ENCODE measurements at places on chromosomes 5 and 9.
A peak's percentile ranks its signal among the peaks of the same experiment; 100 is the strongest.

DNA sequence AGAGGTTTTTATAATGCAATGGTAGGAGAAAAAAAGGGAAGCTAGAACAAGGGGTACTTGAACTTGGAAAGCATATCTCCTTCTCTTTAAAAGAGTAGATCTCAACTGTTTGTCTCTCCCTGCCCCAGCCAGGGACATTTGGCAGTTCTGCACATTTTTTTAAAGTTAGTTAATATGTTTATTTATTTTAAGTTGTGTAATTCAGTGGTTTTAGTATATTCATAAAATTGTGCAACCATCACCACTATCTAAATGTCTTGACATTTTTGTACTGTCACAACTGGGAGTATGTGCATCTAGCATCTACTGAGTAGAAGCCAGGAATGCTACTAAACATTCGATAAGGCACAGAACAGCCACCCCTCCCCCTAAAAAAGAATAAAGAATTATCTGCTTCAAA is 103.5 kb upstream of the DPYSL3 start:
- no peak for DNase-seq

DNA sequence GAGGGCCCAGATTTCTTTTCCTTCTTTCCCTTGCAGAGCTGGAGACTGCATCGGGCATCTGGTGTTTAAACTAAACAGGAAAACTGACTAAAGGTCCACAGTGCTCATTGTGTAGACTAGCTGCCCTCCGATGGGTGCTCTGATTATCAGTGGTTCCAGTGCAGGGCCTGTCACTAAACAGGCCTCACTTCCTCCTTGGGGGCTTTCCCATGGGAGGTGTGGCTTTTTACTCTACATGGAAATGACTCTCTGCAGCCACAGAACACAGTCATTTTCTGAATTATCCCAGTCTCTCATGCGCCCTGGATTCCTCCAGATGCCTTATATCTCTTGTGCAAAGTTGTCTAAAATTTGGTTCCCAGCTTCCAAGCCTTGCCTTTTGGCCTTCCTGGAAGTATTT is 199.2 kb downstream of the TRIO start:
- no peak for DNase-seq

- no peak for DNase-seq
Measured at GRCh38 chr9:74865177-74865576, 22.5 kb downstream of the TRPM6 start.

DNA sequence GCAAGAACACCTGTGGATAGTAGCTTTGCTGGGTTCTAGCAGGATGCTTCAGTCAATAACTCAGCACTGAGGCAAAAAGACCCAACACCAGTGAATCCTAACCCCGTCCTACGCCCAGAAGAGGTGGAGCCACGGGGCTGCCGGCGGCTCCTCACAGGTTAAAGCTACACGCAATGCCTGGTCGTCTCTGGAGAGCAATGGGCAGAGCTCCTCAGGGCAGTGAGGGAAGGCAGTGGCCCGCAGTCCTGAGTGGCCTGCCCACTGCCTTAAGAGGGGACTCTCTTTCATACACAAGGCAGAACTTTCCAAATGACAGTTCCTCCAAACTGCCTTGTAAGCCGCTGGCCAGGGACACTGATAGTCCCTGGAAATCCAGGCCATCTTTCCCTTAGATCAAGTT is 244.2 kb upstream of the IRX2 start:
- no peak for DNase-seq

DNA sequence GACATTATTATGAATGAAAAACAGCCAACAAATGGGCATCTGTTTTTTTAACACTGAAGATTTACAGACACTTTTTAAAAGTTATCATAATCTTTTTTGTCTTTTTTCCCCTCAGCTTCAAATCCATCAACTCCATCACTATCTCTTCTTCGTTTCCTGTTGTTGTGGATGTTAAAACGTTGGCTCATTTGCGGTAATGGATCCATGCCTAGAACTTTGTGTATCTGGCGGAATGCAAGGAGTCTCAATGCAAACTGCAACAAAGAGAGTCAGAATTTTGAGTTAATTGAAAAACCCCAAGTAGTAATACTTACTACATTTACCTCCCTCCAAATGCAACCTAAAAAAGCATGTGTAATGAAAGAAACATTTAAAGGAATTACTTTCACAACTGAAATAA is 42.9 kb upstream of the MTMR12 start:
- DNase-seq, result no peak

GRCh38 chr5:86999951-87000350 is 267.7 kb upstream of the RASA1 start:
- no peak for DNase-seq

DNA sequence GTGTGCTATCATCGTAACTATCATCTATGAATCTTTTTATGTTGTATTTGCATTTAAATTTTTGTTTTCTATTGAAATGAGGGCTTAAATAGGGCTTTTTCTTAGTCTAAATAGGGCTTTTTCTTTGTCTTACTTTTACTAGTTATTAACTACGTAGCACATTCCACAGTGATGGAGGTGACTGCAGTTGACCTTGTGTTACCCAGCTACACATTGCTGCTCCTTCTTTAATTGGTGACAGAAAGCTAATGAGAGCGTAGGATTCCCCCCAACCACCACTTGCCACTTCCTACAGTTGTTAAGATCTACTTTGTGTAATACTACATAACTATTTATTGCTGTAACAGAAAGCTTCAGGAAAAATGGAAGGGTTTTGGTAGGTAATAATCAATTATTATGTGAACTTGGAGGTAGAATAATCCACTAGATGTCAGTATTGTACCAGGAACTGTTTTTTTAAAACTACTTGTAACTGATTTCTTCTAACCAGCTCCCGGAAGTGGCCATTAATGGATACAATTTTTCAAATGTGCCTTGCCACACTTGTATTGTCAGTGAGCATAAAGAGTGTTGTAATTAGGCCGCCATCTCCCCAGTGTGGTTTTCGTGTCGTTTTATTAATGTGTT is 18.0 kb downstream of the MTRR start:
- DNase-seq, result no peak

- DNase-seq, result no peak
Measured at GRCh38 chr5:170582644-170583330, 79.0 kb downstream of the KCNIP1 start.

- DNase-seq, result no peak
Measured at GRCh38 chr5:68139611-68140441, 75.7 kb upstream of the PIK3R1 start.

GRCh38 chr9:99660191-99660636 is 161.5 kb upstream of the NR4A3 start:
- peak; percentile 16 for DNase-seq

GRCh38 chr9:122827761-122828093 is 661 bp downstream of the PDCL start:
- no peak for DNase-seq

GRCh38 chr5:154642499-154643245 is 112.5 kb upstream of the LARP1 start:
- DNase-seq, result no peak

- no peak for DNase-seq
Measured at GRCh38 chr5:58491216-58491892, at the start of gene GAPT. Gene GAPT, plus strand, starts transcription at chr5:58491435. Its CDS starts 3,102 bp downstream, at chr5:58494537.

- DNase-seq, result no peak
Measured at GRCh38 chr5:137336565-137337120, 162.5 kb downstream of the SPOCK1 start.

GRCh38 chr9:125239631-125240597 is 1.2 kb downstream of the HSPA5 start:
- no peak for DNase-seq

- no peak for DNase-seq
Measured at GRCh38 chr9:73073337-73074175, 78.1 kb upstream of the ANXA1 start.

GRCh38 chr5:171483551-171484135 is 64.2 kb downstream of the FGF18 start:
- DNase-seq, result peak; percentile 29

DNA sequence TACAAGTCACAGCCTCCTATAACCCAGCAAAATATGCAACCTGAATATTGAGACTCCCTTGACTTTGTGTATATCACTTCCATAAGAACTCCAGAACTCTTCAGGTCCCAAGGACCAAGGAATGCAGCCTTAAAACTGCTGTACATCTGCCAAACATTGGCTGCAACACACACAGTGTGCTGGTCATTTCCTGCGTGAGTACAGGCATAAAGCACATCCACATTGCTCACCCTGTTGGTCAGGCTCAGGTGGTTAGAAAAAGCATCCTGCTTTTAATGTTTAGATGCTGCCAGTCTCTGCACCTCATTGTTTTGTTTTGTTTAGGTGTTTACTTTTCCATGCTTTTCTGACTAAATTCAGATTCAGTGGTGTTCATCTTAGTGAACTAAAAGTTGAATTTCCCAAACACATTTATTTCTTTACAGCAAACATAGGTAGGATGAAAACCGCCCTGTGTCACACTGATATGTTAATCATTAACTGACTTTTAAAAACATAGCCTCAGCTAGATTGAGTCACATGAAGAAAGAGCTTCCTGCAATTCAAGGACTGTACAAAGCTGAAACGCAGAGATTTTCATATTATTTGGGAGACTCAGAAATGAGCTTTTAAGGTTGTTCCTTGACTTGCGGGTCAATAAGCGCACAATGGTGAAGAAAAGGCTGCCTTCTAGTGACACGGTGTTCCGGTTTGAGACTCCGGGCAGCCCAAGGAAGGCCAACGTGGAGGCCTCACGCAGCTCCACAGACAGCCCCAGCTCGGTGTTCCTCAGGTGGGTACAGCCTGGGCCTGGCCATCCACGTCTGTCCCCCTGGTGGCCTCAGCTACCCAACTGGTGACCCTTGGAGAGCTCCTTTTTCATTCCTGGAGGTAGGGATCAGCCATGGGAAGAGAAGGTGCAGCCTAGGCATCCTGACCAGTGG is 52.2 kb upstream of the GRAMD2B start:
- peak; percentile 56 for DNase-seq

DNA sequence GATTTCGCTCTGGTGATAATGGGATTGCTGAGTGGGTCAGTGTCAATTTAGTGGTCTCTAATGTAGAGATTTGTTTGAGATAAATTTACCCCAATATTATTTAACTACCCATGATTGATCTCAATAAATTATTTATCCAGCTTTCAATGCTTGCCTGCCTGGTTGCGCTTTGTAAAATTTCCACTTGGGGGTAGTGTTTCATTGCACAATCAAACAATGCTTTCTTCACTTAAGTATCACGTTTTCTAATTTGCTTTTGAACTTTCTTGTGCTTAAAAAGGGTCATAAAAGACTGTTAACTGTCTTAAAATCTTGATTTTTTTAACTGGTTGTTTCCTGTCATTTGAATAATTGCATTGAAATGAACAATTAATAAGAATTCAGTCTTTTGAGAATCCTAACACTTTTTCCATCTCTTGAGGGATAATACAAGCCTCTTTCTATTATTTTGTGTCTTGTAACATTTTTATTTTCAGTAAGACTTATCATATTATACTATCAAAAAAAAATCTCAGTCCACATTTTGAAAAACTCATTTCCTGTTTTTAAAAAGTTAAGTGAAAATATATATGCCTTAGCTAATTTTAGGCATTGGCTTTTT is 18.7 kb downstream of the HSD17B4 start:
- no peak for DNase-seq

DNA sequence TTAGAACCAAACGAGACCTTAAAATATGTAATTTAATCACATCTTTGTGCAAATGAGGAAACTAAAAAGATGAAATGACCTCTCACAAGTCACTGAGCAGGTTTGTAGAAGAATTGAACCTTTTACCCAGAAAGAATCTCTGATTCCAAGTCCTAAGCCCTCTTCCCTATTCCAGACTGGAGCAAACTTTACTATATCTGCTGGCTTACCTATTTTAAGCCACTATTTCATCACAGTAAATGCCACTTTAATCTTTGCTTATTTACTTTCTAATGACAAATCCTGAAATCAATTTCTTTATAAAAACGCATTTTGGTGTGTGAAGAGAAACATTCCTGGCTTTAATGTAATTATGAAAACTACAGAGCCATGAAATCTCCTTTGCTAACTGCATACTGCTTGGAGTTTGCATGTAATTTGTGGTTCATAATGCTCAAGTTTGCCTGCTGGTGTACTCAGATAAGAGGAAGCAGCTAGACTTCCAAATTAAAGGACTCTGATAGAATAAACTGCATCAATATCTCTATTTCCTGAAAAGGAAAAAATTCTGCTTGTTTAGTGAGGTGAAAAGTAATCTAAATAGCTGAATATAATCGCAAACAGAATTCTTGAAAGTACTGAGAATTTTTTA is 121.2 kb downstream of the RAB3C start:
- DNase-seq, result no peak

GRCh38 chr5:61678966-61679365 is 346.9 kb downstream of the ZSWIM6 start:
- peak; percentile 58 for DNase-seq

GRCh38 chr9:124458441-124458840 is 8.2 kb downstream of the ADGRD2 start:
- DNase-seq, result no peak

DNA sequence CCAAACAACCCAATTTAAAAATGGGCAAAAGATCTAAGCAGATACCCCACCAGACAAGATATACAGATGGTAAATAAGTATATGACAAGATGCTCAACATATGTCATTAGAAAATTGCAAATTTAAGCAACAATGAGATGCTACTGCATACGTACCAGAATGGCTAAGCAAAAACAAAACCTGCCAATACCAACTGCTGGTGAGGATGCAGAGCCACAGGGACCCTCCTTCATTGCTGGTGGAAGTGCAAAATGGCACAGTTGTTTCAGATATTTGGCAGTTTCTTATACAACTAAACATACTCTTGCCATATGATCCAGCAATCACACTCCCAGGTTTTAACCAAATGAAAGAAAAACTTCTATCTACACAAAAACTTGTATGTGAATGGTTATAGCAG is 178.9 kb downstream of the BARX1 start:
- no peak for DNase-seq

DNA sequence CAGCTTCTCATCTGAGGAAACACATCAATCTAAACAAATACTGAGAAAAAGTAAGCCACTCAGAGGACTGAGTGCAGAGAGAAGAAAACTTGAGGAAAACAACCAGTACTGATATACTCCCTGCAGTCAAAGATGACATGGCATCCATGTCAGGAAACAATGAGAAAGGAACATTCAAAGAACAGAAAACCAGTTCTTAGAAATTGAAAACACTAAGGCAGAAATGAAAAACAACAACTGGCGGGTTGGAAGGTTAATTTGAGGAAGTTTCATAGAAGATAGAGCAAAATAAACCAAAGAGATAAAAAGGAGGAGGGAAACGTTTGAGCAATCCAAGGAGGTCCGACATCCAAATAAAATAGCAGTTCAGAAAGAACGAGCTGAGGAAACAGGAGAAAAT is 475.2 kb downstream of the HINT1 start:
- DNase-seq, result no peak

GRCh38 chr5:173123416-173123815 is 20.9 kb upstream of the BNIP1 start:
- no peak for DNase-seq

GRCh38 chr9:37550781-37551180 is 25.4 kb downstream of the FBXO10 start:
- no peak for DNase-seq

DNA sequence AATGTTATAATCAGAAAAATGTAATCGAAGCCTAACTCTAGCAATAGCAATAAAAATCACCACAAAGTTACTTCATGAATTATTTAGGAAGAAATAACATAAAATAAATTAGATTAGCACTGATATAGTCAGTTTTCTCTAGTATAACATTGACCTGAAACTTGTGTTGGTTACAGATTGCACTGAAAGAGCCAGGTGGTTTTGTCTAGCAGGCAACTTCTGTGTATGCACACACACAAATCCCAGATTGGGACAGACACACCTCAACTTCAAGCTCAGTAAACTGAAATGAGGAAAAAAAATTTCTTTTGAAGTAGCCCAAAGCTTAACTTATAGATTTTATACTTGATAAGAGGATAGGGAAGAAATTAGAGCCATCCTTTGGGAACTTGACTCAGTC is 129.3 kb downstream of the EFNA5 start:
- DNase-seq, result no peak

Measured in colonic mucosa (tissue), 4 donors.